Upper lobe of left lung (tissue), 6 donors: ENCODE measurements at places on chromosomes 4 and X. TPM values are rescaled to one million over a fixed set of nuclear protein-coding genes. Genes with fewer than 3 reads are reported as not detected.

- H3K36me3 ChIP-seq, result no peaks in the 10 kb centered on the region
- no peaks in the 10 kb centered on the region for H3K27me3 ChIP-seq
- no peak overlapping the region for H3K4me3 ChIP-seq
- H3K27ac ChIP-seq, result no peak overlapping the region
- no peaks in the 10 kb centered on the region for H3K4me1 ChIP-seq
These were observed 443.7 kb upstream of the ATOH1 start for GRCh38 chr4:93384887-93385286.

- H3K4me1 ChIP-seq, result no peaks in the 10 kb centered on the region
- H3K4me3 ChIP-seq, result no peak overlapping the region
- no peaks in the 10 kb centered on the region for H3K27me3 ChIP-seq
- DNase-seq, result no peak
- no peak overlapping the region for H3K27ac ChIP-seq
These were observed 5.0 kb downstream of the TDO2 start for GRCh38 chr4:155908187-155909139.

- H3K36me3 ChIP-seq, result no peaks in the 10 kb centered on the region
- H3K4me3 ChIP-seq, result no peak overlapping the region
- no peak overlapping the region for H3K27ac ChIP-seq
- no peaks in the 10 kb centered on the region for H3K27me3 ChIP-seq
These were observed 12.0 kb upstream of the RTL9 start for GRCh38 chrX:110346681-110347080.

GRCh38 chr4:105232374-105232773 is 85.7 kb downstream of the TET2 start:
- H3K27ac ChIP-seq, result no peak overlapping the region
- H3K4me1 ChIP-seq, result no peaks in the 10 kb centered on the region
- H3K4me3 ChIP-seq, result no peak overlapping the region

- no peaks in the 10 kb centered on the region for H3K27me3 ChIP-seq
- H3K4me1 ChIP-seq, result no peaks in the 10 kb centered on the region
- H3K36me3 ChIP-seq, result no peaks in the 10 kb centered on the region
- H3K27ac ChIP-seq, result no peak overlapping the region
These were observed 61.9 kb downstream of the PRSS12 start for GRCh38 chr4:118290951-118291350.

DNA sequence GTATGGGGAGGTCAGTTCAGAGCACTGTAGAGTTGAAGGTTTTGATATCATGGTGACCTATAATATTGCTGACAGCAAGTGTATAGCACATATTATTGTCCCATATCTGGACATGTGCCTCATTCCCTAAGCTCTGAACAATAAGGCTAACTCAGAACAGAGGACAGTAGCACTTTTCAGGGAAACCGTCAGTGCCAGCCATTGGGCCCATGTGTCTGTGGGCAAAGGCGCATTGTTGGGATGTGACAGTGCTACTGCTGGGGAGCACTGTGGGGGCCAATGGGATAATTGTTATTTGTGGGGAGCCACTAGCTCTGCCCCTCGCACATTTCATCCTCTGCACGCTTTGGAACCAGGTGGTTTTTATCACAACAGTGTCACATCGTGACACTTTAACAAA is 136.2 kb downstream of the ELOVL6 start:
- no peaks in the 10 kb centered on the region for H3K27me3 ChIP-seq
- H3K4me1 ChIP-seq, result no peaks in the 10 kb centered on the region
- DNase-seq, result no peak
- H3K36me3 ChIP-seq, result no peaks in the 10 kb centered on the region
- H3K4me3 ChIP-seq, result no peak overlapping the region

Gene MSX1
- 16.8 TPM for total RNA-seq

Gene SLC9A7
- 6.5 TPM for total RNA-seq
